ENCODE measurements at places on chromosomes 13 and 19.

GRCh38 chr19:36408101-36408500 lies 10.3 kb downstream of the ZFP82 start:
- DNase-seq: no peak

DNA sequence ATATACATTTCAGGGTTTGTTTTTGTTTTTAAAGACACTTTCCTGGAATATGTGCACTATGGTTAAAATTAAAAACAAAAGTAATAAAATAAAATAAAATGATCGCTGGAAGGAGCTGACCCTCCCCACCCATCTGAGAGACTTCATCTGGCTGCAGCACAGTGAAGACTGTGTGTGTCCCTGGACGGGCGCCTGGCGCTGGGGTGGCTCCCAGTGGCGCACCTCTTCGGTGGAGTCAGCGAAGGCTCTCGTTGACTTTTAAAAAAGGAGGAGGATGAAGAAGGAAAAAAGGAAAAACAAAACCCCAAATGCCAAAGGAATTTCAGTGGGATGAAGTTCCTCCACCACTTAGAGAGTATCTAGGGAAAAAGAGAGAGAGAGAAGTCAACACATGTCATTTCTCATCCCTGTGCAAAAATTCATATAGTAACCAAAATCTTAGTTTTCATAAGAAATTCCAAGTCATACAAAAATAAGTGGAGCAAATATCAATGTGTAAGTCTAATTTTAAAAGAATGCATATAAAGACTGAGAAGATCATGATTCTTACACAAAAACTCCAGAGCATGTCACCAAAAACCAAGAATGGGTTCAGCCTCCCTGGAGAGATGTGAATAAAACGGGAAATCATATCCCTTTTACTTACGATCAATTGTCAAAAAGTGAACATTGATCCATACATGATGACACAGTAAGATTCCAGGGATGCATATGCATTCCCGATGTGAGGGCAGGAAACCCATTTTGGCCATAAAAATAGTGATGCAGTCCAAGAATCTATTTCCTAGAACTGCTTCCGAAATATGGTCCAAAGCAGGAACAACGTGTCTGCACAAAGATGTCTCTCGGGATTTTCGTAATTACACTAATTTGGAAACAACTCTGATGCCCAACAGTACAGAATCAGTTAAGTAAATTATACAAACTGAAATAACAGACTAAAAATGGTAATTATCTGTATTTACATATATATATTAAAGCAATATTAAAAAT lies 123.8 kb downstream of the STK24 start:
- no peak for DNase-seq

DNA sequence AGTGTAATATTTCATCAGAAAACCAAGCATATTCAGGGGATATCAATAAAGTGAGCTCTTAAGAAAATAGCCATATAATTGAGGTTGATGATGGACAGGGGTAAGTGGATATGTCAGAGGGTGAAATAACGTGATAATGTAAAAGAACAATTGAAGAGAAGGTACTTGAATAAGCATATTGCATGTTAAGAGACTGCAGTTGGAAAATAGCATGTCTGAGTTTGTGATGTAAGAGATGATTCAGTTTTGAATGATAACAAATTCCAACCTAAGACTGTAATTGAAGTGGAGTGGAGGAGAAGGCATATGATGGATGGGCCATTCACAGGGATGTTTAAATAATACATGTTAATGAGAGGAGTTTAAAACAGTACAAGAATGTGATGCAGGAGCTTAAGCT lies 1633.5 kb downstream of the SLITRK1 start:
- no peak for DNase-seq

DNA sequence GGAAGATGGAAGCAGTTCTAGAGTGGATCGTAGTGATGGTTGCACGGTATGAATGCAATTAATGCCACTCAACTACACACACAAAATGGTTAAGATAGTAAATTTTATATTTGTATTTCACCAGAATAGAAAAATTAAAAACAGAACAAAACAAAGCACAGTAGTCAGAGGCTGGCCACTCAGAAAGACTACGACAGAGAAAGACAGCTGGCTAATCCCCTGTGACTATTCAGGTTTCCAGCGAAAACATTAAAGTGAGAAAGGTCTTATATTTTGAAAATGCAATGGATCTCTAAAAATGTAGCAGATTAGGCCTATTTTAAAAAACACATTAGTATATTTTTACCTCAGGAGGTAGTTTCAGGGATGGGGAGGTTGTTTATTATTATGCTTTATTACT lies 131.3 kb upstream of the POSTN start:
- no peak for DNase-seq

GRCh38 chr19:4493104-4493928 lies 21.2 kb downstream of the HDGFL2 start:
- no peak for DNase-seq

GRCh38 chr13:47146991-47147811 lies 250.3 kb upstream of the HTR2A start:
- no peak for DNase-seq

- no peak for DNase-seq
Measured at GRCh38 chr13:114272977-114273376, 8.4 kb upstream of the UPF3A start.

DNA sequence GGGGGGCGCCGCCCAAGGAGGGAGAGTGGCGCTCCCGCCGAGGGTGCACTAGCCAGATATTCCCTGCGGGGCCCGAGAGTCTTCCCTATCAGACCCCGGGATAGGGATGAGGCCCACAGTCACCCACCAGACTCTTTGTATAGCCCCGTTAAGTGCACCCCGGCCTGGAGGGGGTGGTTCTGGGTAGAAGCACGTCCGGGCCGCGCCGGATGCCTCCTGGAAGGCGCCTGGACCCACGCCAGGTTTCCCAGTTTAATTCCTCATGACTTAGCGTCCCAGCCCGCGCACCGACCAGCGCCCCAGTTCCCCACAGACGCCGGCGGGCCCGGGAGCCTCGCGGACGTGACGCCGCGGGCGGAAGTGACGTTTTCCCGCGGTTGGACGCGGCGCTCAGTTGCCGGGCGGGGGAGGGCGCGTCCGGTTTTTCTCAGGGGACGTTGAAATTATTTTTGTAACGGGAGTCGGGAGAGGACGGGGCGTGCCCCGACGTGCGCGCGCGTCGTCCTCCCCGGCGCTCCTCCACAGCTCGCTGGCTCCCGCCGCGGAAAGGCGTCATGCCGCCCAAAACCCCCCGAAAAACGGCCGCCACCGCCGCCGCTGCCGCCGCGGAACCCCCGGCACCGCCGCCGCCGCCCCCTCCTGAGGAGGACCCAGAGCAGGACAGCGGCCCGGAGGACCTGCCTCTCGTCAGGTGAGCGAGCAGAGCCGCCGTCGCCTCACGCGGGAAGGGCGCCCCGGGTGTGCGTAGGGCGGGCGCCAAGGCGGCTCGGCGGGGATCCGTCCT lies at the start of gene RB1:
RB1 (plus strand) TSS at position 393 of the 784 bp plus-strand sequence; CDS start at position 555, 162 bp downstream.
- peak; percentile 87 for DNase-seq

DNA sequence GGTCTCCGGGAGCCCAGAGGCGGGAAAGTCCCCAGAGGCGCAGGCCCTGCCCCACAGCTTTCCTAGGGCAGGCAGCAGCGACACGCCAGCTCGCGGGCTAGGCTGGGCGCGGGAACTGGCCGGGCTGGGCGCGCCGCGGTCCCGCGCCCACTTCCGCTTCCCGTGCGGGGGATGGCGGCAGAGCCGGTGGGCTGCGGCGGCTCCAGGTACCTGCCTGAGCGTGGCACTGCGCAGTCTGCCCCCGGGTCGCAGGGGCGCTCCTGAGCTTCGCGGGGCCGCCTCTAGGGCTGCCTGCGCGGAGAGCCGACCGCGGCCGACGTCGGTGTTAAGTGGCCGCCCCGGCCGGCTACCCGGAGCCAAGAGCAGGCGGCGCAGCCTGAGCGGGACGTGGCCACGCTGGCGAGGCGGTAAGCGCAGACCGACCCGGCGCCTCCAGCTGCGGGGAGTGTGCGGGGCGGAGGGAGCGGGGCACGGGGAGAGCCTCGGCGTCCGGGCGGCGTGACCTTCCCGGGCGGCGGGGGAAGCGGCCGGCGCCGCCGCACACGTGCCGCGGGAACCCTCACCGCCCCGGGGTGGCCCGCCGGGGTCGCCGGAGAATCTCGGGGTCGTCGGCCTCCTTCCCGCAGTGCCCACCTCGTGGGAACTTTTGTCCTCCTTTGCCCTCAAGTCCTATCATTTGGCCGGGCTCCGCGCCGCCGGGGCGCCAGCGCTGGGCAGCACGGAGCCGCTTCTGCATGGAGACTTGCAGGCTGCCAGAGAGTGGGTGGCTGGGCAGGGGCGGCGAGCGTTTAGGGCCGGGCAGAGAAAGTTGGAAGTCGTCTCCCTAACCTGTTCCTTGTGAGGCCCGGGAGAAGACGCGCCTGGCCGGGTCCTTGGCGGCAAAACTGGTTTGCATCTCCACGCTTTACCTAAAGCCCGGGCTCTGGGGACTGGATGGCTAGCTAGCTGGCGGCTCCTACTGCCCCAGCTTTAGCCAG lies 31.4 kb upstream of the MPHOSPH8 start:
- no peak for DNase-seq

- no peak for DNase-seq
Measured at GRCh38 chr13:101415358-101416174, 742 bp downstream of the NALCN start.

GRCh38 chr13:93767180-93767916 lies 540.7 kb downstream of the GPC6 start:
- no peak for DNase-seq

DNA sequence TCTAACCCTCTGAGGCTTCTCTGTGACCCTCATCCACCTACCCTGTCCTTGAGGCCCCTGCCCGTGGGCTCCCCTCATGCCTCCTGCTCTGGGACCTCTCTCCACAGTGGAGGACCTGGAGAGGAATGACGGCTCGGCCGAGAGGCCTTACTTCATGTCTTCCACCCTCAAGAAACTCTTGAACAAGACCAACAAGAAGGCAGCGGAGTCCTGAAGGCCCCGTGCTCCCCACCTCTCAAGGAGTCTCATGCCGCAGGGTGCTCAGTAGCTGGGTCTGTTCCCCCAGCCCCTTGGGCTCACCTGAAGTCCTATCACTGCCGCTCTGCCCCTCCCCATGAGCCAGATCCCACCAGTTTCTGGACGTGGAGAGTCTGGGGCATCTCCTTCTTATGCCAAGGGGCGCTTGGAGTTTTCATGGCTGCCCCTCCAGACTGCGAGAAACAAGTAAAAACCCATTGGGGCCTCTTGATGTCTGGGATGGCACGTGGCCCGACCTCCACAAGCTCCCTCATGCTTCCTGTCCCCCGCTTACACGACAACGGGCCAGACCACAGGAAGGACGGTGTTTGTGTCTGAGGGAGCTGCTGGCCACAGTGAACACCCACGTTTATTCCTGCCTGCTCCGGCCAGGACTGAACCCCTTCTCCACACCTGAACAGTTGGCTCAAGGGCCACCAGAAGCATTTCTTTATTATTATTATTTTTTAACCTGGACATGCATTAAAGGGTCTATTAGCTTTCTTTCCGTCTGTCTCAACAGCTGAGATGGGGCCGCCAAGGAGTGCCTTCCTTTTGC lies 10.8 kb upstream of the ILF3 start:
- no peak for DNase-seq

DNA sequence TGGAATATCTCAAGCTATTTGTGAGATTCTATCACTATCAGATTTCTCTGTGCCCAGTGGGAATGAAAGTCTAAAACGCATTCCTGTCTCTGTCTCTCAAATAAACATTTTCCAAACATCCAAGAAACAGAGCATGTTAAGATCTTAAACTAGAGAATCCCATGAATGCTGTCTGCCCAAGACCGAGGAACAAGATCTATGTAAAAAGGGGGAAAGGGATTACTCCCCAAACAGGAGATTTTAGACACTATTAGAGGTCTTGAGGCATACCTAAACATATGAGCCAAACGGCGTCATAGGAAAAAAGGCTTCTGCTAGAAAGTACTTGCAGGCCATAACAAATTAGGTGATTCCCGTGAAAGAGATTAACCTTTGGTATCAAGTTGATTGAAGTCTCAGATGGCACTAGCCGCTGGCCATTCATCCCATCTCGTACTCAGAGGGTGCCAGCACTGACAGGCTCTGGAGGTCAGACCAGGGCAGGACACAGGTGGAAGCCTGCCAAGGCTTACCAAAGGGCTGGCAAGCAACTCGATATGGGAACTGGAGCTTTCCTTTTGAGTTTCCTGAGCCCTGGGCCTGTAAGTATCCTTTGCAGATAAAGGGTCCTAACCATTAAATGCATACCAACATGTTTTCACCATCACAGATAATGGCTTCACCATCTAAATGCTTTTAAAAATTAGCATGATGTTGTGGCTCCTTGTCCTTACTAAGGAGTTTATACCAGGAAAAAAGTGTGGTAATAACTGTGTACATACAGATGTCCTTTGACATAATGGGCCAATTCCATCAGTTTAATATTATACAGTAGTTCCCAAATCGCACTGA lies 225.2 kb downstream of the FOXO1 start:
- no peak for DNase-seq

DNA sequence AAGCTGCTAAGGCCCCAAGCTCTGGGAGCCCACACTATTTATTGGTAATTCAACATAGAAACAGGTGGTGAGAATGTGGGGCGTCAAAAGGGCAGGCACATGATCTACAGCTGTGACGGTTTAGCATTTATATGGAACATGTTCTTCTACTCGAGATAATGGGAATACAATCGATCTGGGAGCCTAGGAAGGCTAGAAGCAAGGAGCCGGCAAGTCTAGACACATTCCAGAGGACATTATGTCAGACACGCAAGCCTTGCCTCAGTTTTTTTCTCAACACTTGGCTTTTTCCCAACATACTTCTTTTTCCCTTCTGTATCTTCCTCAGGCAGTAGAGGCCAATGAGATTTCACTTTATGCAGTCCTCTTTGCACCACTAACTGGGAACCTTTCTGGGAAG lies 315.7 kb upstream of the SLITRK5 start:
- no peak for DNase-seq

- DNase-seq: no peak
Measured at GRCh38 chr13:99983499-99984401, 2.2 kb downstream of the ZIC2 start.

DNA sequence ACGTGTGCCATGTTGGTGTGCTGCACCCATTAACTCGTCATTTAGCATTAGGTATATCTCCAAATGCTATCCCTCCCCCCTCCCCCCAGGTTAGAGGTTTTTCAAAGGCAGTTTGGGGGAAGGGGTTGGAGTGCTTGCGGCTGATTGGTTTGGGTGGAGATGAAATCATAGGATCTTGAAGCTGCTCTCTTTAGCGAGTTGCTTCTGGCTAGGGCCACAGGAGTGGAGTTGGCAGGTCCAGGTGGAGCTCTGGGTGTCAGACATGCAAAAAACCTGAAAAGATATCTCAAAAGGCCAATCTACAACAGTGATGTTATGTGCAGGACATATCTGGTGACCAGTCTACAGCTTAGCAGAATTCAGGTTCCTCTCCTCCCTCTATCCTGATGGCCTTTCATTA lies 32.6 kb upstream of the CXCL17 start:
- no peak for DNase-seq

DNA sequence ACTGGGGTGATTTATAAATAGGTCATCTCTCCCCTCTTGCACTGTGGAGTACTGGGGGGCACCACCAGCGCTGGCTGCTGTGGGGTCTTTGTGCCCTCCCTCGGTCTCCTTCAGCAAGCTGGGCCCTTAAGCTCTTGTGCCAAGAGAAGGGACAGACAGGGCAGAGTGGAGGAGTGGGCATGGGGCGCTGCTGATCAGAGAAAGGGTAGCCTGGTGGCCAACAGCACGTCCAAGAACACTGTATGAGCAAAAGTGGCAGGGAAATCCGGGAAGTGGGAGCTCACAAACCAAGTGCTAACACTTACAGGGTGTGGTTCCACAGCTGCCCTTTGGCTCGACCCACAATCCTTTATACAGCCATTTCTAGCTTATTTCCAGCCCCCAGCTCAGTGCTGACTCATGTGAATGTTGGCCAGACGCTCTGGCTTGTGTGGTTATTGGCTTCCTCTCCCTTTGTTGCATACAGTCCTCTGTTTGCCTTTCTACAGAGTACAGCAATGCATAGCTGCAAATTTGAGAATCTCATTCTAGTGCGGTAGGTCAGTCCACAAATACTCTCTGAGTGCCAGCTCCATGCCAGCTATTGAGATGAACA lies 298.8 kb downstream of the SHISA2 start:
- DNase-seq: no peak
